ENCODE measurements at places on chromosomes 6 and 20. TPM values are rescaled to one million over a fixed set of nuclear protein-coding genes. Genes with fewer than 3 reads are reported as not detected.

GRCh38 chr6:29994826-29995225, 52.5 kb downstream of the HLA-A start:
- no peak overlapping the region for H3K4me3 ChIP-seq
- H3K27me3 ChIP-seq: peaks cover 29% of the 10 kb centered on the region
- H3K36me3 ChIP-seq: no peaks in the 10 kb centered on the region
- no peak for DNase-seq
- no peak overlapping the region for H3K27ac ChIP-seq

DNA sequence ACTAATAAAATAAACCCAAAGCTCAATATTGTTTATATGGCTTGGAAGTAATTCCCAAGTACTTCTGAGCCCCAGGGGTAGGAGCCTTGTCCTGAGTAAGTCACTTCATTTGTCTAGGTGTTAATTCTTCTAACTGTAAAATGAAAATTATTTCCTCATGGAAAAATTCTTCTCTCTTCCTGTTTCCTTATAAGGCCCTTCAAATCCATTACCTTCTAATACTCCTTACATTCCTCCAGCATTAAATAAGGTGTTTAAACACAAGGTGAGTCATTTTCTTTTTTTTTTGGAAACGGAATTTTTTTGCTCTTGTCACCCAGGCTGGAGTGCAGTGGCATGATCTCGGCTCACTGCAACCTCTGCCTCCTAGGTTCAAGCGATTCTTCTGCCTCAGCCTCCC, 41.9 kb downstream of the PRR18 start:
- no peaks in the 10 kb centered on the region for H3K36me3 ChIP-seq
- H3K27ac ChIP-seq: no peak overlapping the region
- H3K4me3 ChIP-seq: no peak overlapping the region
- H3K27me3 ChIP-seq: peaks cover 72% of the 10 kb centered on the region
- H3K4me1 ChIP-seq: peaks cover 24% of the 10 kb centered on the region

DNA sequence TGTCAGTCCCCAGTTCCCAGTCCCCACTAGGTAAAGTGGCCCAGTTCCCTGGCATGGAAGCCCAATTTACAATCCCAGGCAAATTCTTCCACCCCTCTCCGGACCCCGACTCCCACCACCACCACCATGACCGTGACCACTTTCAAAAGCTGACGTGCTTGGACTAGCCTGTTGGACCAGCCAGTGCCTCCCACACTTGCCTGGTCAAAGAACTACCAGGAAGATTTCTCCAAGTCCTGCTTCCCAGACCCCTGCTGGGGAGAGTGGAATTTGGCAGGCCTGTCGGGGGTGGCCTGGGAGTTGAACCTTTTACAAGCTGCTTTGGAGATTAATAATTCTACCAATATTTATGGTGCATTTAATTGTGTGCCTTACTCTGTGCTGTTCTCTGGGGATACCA, 1.4 kb upstream of the PTPRT start:
- no peaks in the 10 kb centered on the region for H3K36me3 ChIP-seq
- H3K27ac ChIP-seq: no peak overlapping the region
- peaks cover 52% of the 10 kb centered on the region for H3K27me3 ChIP-seq
- no peak for DNase-seq
- peak overlapping the region; percentile 77 for H3K4me3 ChIP-seq

GRCh38 chr6:106347219-106347618, 13.3 kb upstream of the CRYBG1 start:
- DNase-seq: no peak
- no peaks in the 10 kb centered on the region for H3K36me3 ChIP-seq
- no peak overlapping the region for H3K4me3 ChIP-seq
- no peak overlapping the region for H3K27ac ChIP-seq
- no peaks in the 10 kb centered on the region for H3K4me1 ChIP-seq

DZANK1 gene
- 6.1 TPM for total RNA-seq
